Iris pigment epithelial cell (primary cell): ENCODE measurements at places on chromosomes 13 and 19.
A peak's percentile ranks its signal among the peaks of the same experiment; 100 is the strongest.

DNA sequence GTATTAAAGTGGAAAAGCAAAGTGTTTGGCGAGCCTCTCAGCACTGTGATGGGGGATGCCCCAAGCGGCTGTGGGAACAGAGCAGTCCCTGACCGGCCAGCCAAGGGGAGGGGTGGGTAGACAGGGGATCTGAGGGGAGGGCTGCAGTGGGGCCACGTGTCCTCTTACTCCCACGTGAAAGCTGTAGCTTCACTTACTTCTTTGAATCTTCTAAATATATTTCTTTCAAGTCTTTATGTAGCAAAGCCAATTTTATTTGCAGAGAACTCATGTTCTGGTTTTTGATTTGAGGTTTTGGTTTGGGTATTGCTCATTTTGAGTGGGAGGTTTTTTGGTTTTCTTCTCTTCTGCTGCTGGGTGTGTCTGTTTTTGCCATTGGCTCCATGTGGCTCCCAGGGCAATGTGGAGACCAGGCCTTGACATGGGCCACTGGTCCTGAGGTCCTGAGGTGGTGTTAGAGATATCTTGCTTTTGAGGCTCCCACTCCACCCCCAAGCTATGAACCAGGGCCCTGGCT lies 17.7 kb upstream of the OVOL3 start:
- no peak for DNase-seq

DNA sequence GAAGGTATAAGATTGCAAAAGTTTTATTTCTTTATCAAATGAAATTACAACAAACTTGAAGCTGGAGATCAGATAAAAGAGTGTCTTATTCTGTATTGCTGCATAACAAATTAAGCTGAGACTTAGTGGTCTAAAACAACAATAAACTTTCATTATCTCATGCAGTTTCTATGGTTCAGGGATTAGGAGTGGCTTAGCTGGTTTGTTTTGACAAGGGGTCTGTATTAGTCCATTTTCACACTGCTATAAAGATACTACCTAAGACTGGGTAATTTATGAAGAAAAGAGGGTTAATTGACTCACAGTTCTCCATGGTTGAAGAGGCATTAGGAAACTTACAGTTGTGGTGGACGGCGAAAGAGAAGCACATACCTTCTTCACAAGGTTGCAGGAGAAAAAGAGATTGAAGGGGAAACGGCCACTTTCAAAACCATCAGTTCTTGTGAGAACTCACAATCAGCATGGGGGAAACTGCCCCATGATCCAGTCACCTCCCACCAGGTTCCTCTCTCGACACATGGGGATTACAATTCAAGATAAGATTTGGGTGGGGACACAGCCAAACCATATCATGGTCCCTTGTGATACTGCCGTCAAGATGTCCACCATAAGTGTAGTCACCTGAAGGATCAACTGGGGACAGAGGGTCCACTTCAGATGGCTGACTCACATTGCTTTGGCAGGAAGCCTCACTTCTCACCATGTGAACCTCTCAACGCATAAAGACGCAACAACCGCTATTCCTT lies 97.8 kb downstream of the RNF17 start:
- DNase-seq: no peak

- peak; percentile 33 for DNase-seq
Observed at GRCh38 chr19:11165486-11166030, 10.0 kb upstream of the SPC24 start.

DNA sequence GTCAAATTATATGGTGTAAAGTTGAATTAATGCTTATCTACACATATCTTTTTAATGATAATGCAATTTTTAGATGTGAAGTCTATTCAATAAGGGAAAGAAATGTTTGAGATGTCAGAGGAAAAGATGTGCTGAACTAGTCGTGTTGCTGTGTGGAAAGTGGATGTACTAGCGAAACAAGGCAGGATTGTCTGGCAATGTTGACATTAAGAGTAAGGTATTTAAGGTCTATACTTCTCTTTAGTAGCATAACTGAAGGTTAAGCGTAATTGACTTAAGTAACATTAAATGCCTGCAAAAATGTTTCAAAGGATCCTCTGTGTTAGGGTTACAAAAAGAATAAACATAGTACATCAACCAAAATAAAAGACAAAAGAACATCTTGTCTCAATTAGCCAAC lies 787.3 kb upstream of the KLHL1 start:
- DNase-seq: no peak

- no peak for DNase-seq
Observed at GRCh38 chr13:97182111-97182890, 39.8 kb upstream of the MBNL2 start.

GRCh38 chr19:19345232-19345631 lies 24.6 kb downstream of the MAU2 start:
- no peak for DNase-seq

GRCh38 chr19:38719761-38720558 lies 24.3 kb downstream of the CAPN12 start:
- DNase-seq: no peak

- no peak for DNase-seq
Observed at GRCh38 chr13:67008075-67008668, 222.0 kb downstream of the PCDH9 start.

GRCh38 chr13:114248011-114248410 lies 13.3 kb downstream of the CDC16 start:
- peak; percentile 55 for DNase-seq

DNA sequence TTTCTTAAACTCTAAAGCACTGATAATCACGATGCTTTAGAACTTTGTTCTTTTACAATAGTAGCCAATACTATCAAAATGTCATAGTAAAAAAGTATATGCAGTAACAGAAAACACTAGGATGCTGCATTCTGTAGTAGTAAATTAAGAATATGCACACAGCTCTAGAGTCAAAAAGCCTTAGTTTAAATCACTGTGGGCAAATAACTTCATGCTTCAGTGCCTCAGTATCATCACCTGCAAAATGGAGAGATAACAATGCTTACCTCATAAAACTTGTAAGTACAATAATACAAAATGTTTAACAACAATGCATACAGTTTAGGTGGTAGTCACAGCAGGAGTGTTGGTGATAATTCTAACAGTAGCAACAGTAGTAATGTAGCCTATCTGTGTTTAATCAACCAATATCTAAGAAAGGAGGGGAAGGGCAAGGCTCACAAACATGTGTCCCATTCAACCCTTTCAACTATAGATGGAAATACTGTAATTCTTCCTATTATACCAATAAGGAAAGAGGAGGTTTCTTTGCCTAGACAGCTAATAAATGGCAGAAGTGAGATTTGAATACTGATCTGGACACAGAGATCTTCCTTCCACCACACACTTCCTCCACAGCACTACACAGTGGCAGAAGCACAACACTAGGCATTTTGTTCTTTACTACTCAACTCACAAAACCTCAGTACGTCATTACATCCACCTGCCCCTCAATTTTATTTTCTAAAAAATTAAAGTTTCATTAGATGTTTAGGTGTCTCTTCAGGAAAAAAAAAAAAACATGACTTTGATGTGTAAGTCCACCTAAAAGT lies 4.6 kb downstream of the RBM26 start:
- no peak for DNase-seq

- DNase-seq: peak; percentile 54
Observed at GRCh38 chr19:7925171-7925851, 624 bp downstream of the CTXN1 start.

GRCh38 chr19:52138278-52138982 lies 1.3 kb downstream of the ZNF616 start:
- DNase-seq: peak; percentile 20

DNA sequence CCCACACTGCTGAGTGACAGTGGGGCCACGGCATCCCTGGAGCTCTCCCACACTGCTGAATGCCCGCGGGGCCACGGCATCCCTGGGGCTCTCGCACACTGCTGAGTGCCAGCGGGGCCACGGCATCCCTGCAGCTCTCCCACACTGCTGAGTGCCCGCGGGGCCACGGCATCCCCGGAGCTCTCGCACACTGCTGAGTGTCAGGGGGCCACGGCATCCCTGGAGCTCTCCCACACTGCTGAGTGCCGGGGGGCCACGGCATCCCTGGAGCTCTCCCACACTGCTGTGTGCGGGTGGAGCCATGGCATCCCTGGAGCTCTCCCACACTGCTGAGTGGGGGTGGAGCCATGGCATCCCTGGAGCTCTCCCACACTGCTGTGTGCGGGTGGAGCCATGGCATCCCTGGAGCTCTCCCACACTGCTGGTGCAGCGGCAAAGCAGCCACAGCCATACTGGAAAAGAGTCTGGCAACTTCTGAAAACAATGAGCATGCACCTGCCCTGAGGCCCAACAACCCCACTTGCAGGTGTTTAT lies 8.6 kb downstream of the TUBGCP3 start:
- DNase-seq: no peak

- DNase-seq: no peak
Observed at GRCh38 chr13:104376588-104376987, 1310.4 kb upstream of the SLC10A2 start.
